ENCODE measurements at places on chromosomes 1 and 21.
A peak's percentile ranks its signal among the peaks of the same experiment; 100 is the strongest.

- DNase-seq = no peak
These were observed 72.3 kb downstream of the TRIM11 start for GRCh38 chr1:228334226-228334935.

GRCh38 chr1:168223681-168224540, 1.9 kb upstream of the SFT2D2 start:
- DNase-seq = no peak

GRCh38 chr1:86207323-86207722, 50.8 kb upstream of the COL24A1 start:
- DNase-seq = peak; percentile 16

- DNase-seq = no peak
These were observed 37.4 kb upstream of the SAMD11 start for GRCh38 chr1:886311-886710.

GRCh38 chr1:234670967-234671626, 61.1 kb upstream of the IRF2BP2 start:
- no peak for DNase-seq

- peak; percentile 2 for DNase-seq
These were observed 120.2 kb upstream of the KCNE2 start for GRCh38 chr21:34243562-34243961.

- no peak for DNase-seq
These were observed 95.6 kb downstream of the OLFML2B start for GRCh38 chr1:161928056-161928455.

GRCh38 chr1:115545791-115546733, 95.7 kb upstream of the VANGL1 start:
- peak; percentile 85 for DNase-seq

DNA sequence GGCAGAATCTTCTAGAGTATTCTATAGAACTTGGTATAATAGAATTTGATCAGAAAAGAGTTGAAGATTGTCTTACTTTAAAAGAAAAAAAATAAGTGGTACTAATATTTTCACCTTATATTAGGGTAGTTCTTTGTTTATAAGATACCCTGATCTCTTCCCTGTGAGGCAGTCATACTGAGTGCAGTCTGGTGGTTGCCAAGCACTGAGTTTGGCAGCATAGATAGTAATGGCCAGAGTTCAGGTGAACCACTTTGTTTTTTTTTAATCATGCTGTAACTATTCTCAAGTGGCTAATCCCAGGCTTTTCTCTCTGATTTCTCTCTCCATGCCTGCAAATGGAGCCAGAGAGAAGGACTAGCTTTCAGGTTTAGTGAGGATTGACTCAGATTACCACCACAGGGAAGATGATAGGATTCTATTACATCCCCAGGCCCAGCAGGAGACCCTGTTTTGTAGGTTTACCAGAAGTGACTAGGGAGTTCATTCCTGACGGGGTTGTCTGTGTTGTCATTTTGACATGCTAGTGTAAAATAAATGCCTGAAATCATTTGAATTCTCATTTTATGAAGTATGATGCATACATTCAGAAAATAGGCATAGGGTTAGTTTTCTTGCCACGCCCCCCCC, 16.7 kb downstream of the KDM1A start:
- DNase-seq = no peak

DNA sequence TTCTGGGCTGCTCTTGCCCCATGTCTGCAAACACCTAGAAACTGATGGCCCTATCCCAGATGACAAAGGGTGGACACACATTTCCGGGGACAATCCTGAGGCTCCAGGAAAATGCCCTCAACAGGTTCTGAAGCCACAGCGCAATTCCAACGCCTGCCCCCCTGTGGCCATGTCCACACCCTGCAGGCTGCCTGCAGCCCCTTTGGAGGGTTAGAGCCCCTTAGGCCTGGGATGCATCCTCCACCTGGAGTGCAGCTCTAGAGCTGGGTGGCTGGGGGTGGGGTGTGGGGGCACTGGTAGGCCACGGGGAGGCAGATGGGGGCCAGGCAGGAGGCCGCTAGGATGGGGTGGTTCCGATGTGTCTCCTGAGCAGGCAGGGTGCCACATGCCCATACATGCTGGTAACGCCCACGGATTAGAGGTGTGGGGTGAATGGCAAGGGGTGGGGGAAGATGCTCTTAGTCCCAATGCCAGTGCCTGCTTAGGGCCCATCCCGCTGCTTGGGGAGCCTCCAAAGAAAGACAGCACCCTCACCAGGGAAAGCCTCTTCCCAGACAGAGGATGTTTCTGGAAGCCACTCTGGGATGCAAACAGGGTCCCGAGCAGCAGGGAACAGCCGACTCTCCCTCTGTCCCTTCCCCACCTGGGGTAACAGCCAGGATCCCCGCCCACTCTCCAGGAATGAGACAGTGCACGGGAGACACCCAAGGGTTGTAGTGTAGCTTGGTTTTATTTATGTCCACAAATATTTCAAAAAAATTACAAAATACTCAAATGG, 34.0 kb downstream of the SLC45A1 start:
- peak; percentile 40 for DNase-seq

DNA sequence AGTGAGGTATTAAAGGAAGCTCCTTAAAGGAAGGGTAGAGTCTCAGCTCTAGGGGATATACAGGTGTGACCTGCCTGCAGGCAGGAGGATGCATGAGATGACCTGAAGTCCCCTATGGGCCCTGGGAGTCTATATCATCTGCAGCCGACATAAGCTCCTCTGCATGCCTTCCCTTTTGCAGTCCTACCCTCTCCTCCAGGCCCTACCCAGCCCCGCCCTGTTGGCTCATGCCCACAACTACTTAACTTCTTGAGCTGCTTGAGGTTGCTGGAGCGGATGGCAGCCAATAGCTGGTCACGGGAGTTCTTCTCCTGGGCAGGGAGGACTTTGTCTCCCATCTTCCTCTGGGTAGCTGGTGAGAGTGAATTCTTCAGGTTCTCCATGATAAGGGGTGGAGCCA, 10.3 kb downstream of the SHISA4 start:
- no peak for DNase-seq

DNA sequence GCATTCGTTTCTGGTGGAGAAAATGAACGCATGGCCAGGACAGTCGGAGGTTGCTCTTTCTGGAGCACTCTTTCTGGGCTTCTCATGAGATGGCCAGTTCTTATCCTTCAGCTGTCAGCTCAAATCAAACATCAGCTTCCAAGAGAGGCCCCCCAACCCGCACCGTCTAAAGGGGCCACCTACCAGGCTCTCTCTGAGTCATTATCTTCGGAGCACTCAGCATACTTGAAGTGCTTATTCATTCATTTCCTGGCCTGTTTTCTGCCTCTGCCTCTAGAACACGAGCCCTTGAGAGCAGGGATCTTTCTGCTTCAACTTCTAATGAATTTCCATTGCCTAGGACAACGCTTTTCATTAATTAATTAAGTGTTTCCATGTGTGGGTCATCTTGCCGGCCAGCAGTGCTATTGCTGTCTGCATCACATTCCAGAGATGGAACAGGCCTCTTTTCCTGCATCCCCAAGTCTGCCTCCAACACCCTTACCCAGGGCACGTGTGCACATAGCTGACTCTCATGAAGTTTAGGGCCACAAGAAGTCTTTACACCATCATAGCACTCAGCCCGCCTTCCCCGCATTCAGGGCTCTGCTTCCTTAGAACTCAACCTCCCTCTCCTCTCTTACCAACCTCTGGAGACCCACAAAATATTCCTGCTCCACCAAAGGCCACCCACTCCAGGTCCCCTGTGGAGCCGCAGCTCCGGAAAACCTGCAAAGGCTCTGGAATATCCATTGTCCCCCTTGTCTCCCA, 52.1 kb upstream of the LAPTM5 start:
- no peak for DNase-seq

DNA sequence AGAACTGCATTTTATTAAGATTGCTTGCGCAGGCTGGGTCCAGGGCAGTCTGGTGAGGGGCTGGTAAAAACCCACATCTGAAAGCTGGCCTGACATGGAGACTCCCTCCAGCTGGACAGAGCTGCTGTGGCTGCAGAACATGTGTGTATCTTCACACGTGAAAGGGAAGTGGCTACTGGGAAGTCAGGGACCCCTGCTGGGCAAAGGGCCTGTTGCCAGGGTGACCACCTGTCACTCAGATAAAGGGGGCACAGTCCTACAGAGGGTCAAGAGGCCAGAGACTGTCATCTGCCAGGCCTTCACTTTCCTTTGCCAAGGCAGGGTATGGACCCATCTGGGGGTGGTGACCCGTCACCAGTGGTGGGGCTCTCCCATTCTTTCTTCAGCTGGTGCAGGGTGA, 17.5 kb downstream of the NKAIN1 start:
- DNase-seq = no peak

DNA sequence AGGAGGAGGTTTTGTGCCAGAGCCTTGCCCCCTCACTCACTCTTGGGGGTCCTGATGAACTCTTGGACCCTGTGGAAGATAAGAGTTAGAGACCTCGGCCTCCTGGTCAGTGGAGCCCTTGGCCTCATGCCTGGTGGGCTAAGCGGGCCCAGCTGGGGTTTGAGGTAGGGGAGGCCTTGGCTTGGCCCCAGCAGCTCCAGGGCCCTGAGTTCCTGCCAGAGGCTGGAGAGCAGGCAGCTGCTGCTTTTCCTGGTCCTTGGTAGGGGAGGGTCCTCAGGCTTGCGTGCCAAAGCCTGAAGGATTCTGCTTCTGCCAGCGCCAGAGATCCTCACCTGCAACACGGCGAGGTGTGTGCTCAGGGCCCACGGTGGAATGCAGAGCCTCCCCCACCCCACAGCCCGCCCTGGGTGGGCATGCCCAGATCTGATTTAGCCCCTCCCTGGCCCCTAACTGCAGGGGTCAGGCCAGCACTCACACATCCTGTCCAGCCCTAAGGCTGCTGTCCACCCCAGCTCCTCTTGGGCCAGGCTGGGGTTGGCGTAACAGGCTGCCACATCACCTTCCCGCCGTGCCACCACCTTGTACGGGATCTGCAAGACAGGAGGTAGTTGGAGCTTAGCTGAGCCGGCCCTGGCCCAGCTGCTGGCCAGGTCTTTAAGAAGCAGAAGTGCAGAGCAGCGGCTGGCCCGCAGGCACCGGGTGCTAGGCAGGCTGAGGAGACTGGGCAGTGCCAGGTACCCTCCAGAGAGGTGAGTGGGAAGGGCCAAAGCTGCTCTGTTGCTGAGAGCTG, 4.7 kb downstream of the GALE start:
- DNase-seq = peak; percentile 54

All from HT-29 (cell line).